ENCODE measurements at places on chromosomes 1 and 21.

GRCh38 chr1:174965362-174966007 lies 34.3 kb upstream of the CACYBP start:
- DNase-seq = no peak

GRCh38 chr1:177164380-177165068 lies at the start of gene ASTN1:
ASTN1 (minus strand) TSS chr1:177164712; CDS start chr1:177164676, 36 bp downstream.
- DNase-seq = no peak

- no peak for DNase-seq
These were observed 26.3 kb downstream of the RAB7B start for GRCh38 chr1:205976708-205977401.

DNA sequence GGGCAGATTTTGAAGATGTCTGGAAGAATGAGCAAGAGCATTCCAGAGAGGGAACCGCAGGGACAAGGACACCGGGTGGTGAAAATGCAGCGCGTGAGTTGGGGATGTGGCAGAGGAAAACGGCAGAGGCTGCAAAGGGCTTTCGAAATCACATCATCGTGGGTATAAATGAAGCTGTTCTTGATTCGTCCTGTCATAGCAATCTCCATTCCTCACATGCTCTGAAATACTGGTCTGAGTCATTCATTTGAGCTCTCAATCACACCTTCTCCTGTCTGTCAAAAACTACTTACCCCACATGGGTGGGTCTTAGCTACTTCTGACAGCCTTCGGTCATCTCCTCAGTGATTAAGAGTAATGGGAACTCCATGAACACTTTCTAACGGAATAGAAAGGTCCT lies 81.5 kb downstream of the ERG start:
- no peak for DNase-seq

GRCh38 chr1:175842550-175842949 lies 99.2 kb upstream of the TNR start:
- DNase-seq = no peak

GRCh38 chr1:23376890-23377811 lies 7.5 kb upstream of the ZNF436 start:
- peak; percentile 65 for DNase-seq

GRCh38 chr1:10943991-10944730 lies 68.3 kb upstream of the TARDBP start:
- peak; percentile 49 for DNase-seq

DNA sequence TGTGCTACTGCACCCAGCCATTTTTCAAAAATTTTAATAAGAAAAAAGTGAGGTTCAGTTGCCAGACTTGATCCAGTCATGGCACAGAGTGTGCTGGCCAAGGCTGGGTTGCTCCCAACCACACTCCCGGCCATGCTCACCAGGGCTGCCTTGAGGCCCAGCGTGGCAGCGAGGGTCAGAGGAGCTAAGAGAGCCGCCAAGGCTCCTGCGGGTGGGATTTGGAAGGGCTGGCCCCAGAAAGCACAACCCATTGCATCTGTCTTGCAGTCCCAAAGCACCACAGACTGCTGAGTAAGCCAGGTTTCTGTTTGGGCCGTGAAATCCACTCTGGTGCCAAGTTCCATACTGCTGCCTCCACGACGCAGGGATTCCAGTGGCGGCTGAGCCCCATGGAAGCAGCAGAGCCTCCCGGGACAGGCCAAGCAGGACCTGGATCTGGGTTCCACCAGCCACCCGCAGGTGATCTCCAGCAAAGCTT lies 22.6 kb downstream of the ZBTB17 start:
- DNase-seq = peak; percentile 38

DNA sequence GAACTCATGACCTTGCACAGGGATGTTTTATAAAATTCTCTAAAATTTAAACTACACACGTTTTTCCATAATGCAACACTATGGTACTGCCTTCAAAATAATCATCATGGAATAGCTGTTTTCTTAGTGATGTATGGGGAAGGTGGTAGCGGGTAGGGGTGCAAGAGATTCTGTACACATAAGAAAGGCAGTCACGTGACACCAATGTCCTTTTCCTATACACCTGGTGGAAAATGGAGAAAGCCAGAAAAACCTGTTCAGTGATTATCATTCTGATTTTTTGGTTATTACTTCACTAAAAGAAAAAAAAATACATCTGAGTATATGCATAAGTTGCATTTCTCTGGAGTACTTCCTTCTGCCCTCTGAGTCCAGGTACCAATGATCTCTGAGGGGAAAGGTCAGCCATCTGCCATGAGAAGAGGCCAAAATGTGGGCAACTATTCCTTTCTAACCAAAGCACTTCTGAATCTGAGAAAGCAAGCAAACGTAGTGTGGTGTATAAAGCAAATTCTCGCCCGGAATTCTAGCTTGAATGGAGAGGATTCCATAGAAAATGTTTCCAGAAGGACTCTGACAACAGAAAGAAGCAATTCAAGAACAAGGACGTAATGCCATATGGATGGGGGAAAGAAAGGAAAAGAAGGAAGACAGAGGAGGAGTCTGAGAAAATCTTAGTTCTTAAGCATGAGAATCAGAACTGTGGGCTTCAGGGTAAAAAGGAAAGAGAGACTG lies 137.3 kb downstream of the RERE start:
- no peak for DNase-seq

DNA sequence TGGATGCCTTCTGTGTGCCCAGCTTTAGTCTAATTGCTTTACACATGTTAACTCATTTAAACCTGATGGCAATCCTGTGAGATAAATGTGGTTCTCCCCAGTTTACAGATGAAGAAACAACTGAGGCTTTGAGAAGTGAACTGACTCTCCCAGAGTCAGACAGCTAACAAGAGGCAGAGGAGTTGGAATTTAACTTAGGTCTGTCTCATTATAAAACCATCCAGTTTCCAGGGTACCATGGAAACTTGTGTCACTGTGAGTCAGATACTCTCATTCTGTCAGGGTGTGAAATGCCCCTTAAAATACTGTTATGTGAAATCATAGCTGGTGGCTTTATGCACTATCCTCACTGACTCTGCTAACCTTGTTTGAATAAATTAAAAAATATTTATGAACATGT lies 206.6 kb downstream of the PBX1 start:
- no peak for DNase-seq

- no peak for DNase-seq
These were observed 70.5 kb upstream of the DMRTA2 start for GRCh38 chr1:50493710-50494109.

DNA sequence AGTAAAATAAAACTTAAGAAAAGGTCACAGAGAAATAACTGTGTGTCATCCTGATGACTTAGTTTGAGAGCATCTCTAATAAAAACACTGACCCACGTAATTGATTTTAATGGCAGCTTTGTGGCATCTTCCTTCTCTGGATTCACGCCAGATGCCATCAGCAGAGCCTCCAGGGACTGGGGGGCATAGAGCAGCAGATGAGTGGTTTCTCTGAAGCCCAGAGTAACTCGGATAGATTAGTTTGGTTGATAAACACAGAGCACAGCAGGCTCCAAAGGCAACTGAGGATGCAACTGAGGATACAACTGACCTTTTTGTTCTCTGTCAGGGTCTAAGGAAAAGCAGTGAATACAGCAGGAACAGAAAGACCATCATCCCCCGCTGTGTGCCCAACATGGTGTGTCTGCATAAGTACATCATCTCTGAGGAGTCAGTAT lies 180.8 kb downstream of the RPS6KC1 start:
- DNase-seq = peak; percentile 51

DNA sequence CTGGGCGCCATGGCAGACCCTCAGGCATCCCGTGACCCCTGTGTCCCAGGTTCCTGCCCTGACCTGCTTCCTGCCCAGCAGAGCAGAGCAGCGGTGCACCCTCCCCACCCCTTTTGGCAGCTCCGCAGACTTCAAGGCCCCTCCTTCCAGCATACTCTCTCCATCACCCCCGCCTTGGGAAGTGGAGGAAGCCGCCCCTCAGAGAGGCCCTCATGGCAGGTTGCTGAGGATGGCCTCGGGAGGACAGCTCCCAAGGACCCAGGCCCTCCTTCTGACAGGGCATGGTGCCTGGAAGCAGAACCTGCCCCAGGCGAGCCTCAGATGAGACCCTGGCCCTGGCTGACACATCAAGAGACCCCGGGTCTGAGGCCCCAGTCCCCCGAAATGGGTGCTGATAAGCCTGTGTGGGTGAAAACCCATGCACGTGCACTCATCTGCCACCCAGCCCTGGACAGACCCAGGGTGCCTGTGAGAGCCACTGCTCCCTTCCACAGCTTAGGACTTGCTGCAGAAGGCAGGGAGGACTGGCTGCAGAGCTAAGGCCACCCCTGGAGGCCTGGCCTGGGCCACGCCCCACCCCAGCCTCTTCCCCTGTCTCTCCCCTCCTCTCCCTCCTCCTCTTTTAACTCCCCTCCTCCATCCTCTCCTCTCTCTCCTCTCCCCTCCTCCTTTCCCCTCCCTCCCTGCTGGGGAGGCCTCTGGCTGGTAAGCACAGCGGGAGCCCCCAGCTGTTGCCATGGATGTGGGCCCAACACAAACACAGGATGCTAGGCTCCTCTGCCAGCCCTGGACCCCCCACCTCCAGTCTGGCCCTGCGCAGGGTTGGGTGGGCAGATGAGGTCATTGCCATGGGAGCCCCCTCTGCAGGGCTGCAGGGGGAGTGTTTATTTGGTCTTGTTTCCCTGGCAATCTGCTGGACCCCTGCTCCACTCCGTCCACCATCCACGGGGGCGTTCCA lies 33.7 kb downstream of the WNT9A start:
- peak; percentile 15 for DNase-seq

DNA sequence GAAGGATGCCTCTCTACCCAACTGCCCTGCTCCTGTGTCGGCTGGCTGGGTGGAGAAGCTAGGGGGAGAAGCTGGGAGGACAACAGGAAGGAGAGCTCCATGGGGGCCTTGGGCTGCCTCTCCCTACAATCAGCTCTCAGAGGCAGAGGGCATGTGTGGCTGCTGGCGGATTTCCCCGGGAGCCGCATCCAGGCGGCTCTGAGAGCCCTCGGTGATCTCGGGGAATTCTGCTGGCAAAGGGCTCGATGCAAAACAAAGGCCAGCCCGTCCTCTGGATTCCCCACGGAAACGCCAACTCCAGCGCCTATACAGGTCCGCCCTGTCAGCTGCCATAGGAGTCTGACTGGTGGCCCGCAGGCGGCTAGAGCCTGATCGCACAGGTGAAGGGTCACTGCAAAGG lies 26.4 kb upstream of the EVA1B start:
- no peak for DNase-seq

All from A673 (cell line).